ENCODE measurements at places on chromosomes 6 and 20.

GRCh38 chr6:54071821-54072340 is 39.4 kb upstream of the MLIP start:
- no peak for DNase-seq

DNA sequence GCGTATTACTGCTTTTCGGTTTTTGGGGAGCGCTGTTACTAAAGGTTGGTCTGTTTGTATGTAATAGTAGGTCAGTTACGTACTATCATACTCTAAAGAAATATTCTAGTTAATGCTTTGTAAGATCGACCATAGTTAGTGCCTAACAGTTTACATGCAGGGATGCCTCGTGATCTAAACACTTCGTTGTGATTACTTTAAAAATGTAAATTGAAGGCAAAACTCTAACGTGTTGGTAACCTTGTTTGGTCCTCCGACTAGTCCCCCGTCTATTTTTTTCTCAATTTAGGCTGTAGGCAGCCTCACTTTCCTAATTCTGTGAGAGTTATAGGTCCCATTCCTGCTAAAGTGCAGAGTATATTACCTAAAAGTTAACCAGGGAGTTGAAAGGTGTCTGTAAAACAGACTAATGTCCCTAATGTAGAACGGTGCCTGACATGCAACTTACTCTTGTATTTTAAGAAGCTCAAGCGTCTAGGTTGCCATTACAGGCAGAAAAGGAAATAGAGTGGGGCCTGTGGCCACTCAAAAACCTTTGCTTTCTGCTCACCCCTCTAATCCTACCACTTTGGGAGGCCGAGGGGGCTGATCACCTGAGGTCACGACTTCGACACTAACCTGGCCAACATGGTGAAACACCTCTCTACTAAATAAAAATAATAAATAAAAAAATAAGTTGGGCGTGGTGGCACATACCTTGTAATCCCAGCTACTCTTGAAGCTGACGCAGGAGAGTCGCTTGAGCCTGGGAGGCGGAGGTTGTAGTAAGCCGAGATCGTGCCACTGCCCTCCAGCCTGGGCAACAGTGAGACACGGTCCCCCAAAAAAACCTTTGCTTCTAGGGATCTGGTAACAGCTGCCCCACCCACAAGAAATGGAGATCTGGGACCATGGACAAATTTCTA is 37.8 kb downstream of the HFE start:
- DNase-seq, result no peak

- DNase-seq, result no peak
Measured at GRCh38 chr6:156109713-156110112, 654.1 kb upstream of the NOX3 start.

GRCh38 chr6:133555685-133556084 is 314.5 kb downstream of the EYA4 start:
- DNase-seq, result no peak

DNA sequence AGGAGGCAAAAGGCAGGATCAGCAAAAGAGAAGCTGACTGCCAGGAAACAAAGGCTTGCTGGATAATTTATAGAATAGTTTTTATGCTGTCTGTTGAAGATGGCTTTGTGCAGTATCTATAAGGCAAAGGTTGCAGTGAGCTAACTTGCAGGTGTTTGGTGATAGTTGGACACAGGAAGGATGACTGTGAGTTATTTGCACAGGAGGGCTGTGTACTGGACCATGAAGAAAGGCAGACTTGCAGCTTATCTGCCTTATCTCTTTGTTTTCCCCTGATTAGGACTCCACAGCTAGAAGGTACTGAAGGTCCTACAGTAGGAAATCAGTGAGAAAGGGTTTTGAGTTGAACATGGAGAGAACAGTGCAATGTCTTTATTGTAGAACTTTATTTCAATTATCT is 2.1 kb downstream of the BTN1A1 start:
- no peak for DNase-seq

- no peak for DNase-seq
Measured at GRCh38 chr6:28542440-28543296, 17.0 kb downstream of the GPX5 start.

GRCh38 chr6:36178544-36178943 is 18.0 kb upstream of the BRPF3 start:
- no peak for DNase-seq

DNA sequence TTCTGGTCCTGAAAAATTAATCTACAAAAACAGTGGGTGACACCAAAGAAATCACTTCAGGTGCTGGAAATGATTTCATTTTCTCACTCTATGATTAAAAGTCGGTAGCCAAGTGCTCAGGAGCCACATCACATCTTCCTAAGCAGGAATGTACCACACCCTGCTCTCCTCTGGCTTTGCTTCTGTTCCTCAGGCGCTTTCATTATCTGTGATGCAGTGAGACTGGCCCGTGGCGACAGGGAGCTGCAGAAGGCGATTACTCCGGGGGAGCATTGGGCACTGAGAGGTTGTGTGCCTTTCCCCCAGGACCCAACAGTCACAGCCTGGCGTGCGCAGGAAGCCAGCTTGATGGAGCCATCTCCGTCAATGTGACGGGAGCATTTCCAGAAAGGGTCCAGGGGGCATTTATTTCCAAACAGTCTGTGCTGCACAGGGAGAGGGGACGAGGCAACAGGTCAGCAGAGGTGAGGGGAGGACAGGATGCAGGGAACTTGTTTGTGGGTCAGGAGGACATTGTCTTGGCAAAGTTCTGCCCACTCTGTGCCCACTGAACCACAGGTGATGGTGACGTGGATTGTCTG is 5.6 kb upstream of the ZNF831 start:
- DNase-seq, result no peak

DNA sequence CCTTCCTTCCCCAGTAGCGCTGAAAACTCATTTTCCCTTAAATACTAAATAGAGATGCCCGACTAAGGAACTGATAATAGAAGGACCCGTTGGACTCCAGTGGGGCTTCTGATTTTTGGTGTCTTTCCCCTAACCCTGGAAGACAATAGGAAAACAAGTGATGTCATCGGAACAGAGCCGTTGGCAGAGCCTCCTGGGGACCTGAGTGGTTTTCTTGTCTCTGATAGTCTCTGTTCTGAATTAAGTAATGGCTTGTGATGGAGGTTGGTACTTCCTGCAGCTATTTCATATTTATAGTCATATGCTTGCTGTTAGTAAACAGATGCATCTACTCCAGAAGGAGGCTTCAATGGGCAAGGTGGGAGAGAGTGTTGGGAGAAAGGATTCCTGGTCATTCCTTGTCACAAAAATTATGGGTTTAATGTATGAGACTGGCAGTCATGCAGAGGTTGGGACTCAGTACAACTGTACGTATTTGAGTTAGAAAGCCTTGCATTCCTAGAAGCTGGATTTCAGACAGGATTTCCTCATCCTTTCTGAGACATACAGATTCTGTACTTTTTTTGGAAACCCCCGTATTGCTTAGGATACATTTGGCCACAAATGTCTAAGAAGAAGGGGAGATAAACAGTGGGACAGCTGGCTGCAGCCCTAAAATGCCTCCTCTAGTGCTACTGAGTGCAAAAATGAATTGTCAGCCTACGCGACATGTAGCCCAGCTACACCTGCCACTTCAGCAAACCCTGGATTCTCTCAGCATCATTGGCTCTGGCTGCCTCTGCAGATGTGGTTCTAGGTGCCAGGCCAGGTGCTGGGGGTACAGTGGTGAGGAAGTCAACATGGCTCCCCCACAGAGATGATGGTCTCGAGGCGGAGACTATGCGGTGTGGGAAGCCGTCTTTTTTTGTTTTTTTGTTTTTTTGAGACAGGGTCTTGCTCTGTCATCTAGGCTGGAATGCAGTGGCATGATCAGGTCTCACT is 38.1 kb downstream of the CDS2 start:
- DNase-seq, result no peak

- DNase-seq, result no peak
Measured at GRCh38 chr6:87333591-87334181, 4.6 kb upstream of the GJB7 start.

DNA sequence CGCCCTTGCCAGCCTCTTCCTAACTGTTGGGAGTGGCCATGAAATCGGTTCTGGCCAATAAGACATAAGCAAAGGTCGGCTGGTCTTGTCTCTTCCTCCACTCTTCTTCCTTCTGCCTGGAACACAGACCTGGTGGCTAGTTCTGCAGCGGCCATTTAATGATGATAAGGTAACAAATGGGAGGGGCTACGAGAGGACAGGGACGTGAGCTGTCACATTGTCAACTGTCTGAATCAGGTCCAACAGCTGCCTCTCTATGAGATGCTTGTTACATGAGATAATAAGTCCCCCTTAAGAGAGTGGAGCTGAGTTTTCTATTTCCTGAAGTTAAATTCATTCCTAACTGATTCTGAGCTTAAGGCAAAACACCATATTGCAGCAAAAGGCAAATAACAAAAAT is 12.5 kb upstream of the TMEM242 start:
- no peak for DNase-seq

Data from stimulated activated CD4-positive, alpha-beta T cell treated with anti-CD3 and anti-CD28 coated beads, Interleukin-15, amount 100 ng/mL, for 1 hour (primary cell).